ENCODE measurements at places on chromosomes 2 and 18. TPM values are rescaled to one million over a fixed set of nuclear protein-coding genes. Genes with fewer than 3 reads are reported as not detected.

RTP5 gene
- not detected for total RNA-seq

PTCD3 gene
- 192 TPM for total RNA-seq

SPRED2 gene
- total RNA-seq = 22.5 TPM

GALNT13 gene
- 9.6 TPM for total RNA-seq

DNA sequence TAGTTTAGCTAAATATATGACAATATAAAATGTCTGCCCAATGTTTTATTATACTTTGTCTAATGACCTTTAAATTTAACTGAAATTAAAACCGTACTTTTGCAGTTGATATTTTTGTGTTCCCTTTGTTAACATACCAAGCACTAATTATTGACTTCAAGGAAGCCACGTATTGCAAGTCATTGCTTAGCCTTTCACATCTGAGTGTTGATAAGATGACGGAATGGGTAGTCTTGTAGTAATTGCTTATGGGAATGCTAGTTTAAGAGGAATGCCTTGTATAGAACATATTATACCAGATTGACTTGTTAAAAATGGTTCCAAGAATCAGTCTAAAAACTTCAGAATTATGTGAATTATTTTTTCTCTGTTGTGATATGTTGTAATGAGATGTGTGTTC lies 14.0 kb upstream of the ELAC1 start:
- no peaks in the 10 kb centered on the region for H3K36me3 ChIP-seq
- H3K27ac ChIP-seq = no peak overlapping the region
- H3K4me1 ChIP-seq = no peaks in the 10 kb centered on the region

DNA sequence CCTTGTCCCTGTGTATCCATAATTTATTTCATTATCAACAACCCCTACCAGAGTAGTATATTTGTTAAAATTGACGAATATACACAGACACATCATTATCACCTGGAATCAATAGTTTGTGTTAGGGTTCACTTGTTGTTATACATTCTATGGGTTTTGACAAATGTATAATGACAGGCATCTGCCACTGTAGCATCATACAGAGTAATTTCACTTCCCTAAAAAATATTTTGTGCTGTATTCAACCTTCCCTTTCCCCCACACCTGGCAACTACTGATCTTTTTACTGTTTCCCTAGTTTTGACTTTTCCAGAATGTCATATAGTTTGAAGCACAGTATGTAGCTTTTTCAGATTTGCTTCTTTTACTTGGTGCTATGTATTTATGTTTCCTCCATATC lies 132.0 kb downstream of the ZNF804A start:
- no peaks in the 10 kb centered on the region for H3K36me3 ChIP-seq
- H3K27me3 ChIP-seq = no peaks in the 10 kb centered on the region
- H3K4me1 ChIP-seq = no peaks in the 10 kb centered on the region
- no peak for DNase-seq
- H3K4me3 ChIP-seq = no peak overlapping the region
- H3K27ac ChIP-seq = no peak overlapping the region

GRCh38 chr2:191556463-191556862 lies 121.5 kb upstream of the NABP1 start:
- no peak for DNase-seq
- H3K36me3 ChIP-seq = no peaks in the 10 kb centered on the region
- no peak overlapping the region for H3K4me3 ChIP-seq
- no peak overlapping the region for H3K27ac ChIP-seq

DNA sequence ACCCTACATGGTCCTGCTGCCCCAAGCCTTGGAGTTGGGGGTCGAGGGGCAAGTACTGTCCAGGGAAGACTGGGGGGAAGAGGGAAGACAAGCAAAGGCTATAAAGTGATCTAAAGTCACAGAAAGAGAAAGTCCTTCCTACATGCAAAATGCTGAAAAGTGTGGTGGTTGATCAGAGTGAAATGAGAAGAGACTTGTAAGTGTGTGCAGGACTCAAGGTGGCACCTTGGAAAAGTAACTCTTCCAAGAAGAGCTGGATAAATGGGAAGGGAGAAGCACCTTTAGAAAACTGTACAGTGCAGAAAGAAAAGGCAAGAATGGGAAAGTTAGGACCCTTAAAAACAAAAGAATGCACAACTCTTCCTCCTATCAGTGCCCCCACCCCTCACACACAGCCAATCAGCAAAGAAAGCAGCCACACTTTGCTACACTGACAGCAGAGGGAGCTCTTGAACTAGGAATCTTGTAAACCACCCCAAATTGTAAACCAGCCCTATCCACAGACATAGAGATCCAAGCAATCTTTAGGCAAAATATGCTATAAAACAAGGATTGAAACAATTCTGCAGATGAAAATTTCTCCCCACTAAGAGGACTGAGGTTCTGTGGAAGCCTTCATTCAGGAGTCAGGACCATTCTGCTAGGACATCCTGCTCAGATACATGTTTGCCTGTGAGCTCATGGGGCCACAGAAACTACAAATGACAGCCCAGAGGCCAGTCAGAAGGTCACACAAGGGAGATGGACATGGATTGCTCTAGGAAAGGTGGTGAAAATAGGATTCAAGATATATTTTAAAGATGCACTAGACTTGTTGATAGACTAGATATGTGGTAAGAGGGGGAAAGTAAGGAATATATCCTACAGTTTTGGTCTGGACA lies 146.4 kb downstream of the FTCDNL1 start:
- no peak for DNase-seq
- H3K36me3 ChIP-seq = no peaks in the 10 kb centered on the region
- H3K27ac ChIP-seq = no peak overlapping the region
- H3K4me3 ChIP-seq = no peak overlapping the region
- H3K27me3 ChIP-seq = no peaks in the 10 kb centered on the region

DNA sequence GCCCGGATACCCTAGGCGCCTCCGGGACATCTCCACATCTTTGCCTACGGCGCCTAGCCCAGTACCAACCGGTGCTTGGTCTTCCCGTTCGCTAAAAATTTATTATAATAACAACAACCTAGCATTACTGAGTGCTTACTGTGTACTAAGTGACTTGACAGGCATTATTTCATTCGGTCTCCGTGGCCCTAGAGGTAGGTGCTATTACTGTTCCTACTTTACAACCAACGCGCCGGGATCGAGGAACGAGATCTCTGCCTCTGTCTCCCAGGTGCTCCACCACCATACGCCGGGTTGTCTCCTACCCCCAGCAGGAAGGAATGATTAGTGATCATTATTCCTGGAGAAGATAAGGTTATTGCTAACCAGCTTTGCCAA lies 657 bp upstream of the BIN1 start:
- no peak for DNase-seq
- peak overlapping the region; percentile 65 for H3K4me3 ChIP-seq
- peaks cover 21% of the 10 kb centered on the region for H3K4me1 ChIP-seq
- H3K27ac ChIP-seq = no peak overlapping the region
- no peaks in the 10 kb centered on the region for H3K36me3 ChIP-seq

- H3K4me1 ChIP-seq = no peaks in the 10 kb centered on the region
- no peaks in the 10 kb centered on the region for H3K36me3 ChIP-seq
- DNase-seq = no peak
- H3K27ac ChIP-seq = no peak overlapping the region
- H3K27me3 ChIP-seq = no peaks in the 10 kb centered on the region
These were observed 267.2 kb downstream of the ZEB2 start for GRCh38 chr2:144252694-144253093.

Data from H1 (cell line).